ENCODE measurements at places on chromosomes 12 and 14.
A peak's percentile ranks its signal among the peaks of the same experiment; 100 is the strongest.

GRCh38 chr14:51963286-51963685 lies 26.1 kb upstream of the RTRAF start:
- DNase-seq, result no peak

DNA sequence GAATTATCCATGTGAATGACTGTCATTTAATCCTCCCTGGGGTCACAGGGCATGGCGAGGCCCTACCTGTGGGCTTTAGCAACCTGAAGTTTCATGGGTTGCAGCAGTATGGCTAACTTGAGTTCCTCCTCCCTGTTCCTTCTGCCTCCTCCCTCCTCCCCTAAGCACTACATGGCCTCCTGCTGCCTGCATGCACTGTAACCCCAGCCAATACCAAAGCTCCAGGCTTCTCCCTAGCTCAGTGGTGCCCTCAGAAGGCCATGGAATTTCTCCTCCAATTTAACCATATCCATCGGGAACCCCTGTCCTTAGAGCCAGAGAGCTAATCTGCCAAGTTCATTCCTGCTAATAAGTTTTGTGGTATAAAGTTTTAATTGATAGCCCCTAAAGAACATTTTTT lies 95.1 kb downstream of the NT5DC3 start:
- DNase-seq, result no peak

DNA sequence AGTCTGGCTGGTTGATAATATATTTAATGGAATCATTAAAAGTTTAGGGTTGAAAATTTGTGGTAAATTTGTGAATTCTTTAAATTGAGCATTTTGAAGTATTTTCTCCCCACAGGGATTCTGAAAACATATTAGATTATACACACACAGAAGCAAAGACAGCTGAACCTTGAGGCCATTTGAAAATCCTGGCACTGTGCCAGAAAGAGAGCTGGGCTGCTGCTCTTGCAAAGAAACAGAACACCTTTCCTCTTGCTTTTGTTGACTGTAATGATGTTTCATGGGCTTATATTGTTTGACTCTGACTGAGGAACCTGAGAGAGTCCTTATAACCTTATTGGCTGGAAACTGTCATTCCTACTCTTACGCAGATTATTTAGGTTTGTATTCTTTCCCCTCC lies 4.8 kb downstream of the RNF34 start:
- DNase-seq, result peak; percentile 75

DNA sequence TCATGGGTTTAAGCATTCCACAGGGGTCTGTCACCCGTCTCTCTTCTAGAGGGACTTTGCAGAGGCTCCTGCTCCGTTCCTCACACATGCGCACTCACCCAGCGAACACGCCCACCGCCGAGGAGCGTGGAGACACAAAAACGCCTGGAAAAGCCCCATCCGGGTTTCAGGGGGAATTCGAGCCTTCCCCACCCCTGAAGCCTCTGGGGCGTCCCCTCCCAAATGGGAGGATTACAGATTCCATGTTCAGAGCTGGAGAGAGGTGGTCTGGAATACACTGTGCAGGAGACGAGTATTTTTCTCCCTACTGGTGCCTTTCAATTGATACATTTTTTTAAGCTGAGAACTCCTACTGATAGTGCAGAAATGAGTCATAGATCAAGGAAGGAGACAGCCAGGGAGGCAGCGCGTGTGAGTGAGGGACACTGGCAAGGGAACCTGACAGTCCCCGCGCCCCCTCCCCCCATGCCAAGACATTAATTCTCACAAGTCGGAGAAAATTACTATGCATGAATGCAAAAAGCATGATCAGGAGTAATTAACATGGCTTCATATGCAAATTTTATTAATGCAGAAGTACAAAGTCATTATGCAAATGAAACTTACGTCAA lies 36.9 kb downstream of the BCL11B start:
- DNase-seq, result no peak

DNA sequence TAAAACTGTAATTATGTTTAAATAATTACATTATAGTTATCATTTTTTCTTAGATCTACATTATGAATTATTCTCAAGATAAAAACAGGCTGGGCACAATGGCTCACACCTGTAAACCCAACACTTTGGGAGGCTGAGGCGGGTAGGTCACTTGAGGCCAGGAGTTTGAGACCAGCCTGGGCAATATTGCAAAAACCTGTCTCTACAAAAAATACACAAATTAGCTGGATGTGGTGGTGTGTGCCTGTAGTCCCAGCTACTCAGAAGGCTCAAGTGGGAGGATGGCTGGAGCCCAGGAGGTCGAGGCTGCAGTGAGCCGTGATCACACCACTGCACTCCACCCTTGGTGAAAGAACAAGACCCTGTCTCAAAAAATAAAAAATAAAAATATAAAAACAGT lies 40.3 kb upstream of the KCNJ8 start:
- no peak for DNase-seq

DNA sequence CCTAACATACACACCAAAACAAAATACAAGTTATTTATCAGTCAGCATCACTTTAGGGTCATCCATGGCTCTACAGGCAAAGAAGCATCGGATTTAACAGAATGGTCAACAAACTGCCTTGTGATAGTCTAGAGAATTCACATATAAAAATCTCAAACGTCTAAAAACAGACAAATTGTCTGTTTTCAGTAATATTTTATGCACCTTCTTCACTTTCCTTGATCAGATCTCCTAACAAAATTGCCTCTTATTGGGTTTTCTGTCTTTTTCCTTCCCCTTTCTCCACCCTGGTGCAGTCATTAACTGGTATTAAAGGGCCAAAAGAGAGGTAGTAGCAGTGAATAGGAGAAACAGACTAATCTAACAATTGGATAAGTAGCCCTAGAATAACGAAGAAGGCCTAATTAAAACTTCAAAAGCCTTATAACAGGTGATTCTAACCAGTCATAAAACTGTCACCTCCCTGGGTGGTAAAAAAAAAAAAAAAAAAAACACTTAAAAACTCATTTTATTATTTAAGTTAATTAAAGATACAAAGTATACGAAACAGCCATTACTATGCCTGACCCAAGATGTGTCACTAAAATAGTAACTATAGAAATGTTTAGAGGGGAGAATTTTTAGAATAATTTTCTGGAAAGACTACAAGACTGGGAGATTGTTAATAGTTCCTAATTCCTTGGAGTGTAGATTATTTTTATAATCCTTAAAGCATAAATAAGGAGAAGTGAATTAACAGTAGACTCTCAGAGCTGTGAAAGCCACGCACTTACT lies 1.5 kb downstream of the KIF21A start:
- DNase-seq, result no peak

DNA sequence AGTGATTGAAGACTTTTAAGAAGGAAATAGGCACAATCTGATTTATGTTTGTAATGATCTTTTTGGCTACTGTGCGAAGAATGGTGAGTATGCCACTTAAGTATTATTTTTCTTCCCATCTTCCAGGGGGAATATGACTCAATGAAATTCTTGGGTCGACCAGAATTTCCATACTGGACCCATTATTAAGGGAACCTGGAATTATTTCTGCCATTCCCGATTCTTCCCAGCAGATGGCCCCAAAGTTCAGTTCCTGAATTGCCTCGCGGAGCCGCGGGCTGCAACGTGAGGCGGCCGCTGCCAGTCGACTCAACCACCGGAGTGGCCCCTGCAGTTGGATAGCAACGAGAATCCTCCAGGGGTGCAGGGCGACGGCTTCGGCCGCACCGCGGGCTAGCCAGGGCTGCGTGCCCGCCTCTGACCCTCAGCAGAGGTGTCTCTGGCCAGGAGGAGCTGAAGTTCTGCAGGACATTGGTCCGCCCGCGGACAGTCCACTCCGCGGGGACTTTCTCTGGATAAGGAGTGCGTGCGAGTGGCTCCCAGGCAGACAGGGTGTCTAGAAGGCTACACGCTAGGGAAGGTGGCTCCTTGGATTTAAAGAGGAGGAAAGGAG lies 628 bp upstream of the TSHR start:
- peak; percentile 79 for DNase-seq

- DNase-seq, result no peak
Measured at GRCh38 chr12:86198696-86199444, 57.3 kb downstream of the MGAT4C start.

DNA sequence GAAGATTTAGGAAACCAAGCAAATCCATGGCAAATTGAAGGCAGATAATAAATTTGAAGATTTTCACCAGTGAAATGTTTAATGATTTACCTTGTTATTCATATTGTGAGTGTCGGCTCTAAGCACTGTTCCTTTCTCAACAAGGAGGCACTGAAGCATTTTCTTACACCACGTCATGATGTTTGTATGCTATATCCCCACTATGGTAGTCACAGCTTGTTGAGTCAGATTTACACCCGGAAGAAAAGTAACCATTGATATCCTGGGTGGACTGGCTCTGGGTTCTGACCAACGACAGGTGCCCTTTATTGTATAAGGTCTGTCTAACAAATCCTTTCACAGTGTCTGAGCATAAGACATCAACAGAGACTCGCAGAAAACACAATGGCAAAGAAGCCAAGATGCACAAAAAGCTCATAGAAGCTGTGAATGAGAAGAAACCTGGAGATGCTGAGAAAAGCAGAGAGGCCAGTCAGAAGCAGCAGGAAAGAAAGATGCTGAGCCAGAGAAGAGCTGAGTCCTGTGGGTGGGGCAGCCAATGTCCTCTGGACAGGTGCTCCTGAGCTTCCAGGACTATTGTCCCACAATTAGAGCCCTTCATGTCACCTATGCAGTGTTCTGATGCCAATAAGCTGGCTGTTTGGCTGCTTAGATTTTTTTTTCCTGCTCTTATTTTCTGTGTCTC lies 49.7 kb upstream of the ARHGAP5 start:
- no peak for DNase-seq

GRCh38 chr14:55433880-55434804 lies 6.3 kb downstream of the TBPL2 start:
- DNase-seq, result no peak

DNA sequence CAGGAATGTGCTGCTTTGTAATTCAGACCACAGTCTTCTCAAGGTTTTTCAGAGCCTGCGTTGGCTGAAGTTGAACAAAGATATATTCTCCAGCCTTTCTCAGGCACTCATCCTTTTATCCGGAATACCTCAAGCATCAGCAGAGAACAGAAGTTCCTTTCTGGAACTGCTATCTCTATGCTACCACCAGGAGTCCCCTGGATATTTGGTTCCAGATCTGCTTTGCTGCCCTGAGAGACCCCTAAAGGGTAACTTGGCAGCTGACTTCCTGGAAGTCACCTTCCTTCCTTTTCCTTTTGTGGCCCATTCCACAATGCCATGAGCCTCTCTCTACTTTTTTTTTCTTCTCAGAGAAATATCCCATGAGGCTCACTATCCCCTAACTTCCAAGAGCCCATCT lies 188.2 kb downstream of the PLCZ1 start:
- DNase-seq, result no peak

- no peak for DNase-seq
Measured at GRCh38 chr12:131990980-131991305, 41.2 kb downstream of the EP400 start.
